A549 treated with Mapracorat at 1 μM for 4 hours (cell line): ENCODE measurements at places on chromosomes 7 and 10. TPM values are rescaled to one million over a fixed set of nuclear protein-coding genes. Genes with fewer than 3 reads are reported as not detected.

SEMA3C gene
- 41.9 to 86.4 TPM (median 63.4 TPM) in 5 replicates for total RNA-seq

ELN gene
- 0.05 to 0.10 TPM (median 0.06 TPM) in 3 of 5 replicates, not detected in the others for total RNA-seq

CHRM2 gene
- total RNA-seq, result not detected in 5 replicates

GNGT1 gene
- not detected in 5 replicates for total RNA-seq

TEX36 gene
- total RNA-seq, result not detected in 5 replicates

MYO1G gene
- total RNA-seq, result 0.12 to 0.28 TPM (median 0.16 TPM) in 5 replicates

TOMM7 gene
- 415 to 980 TPM (median 459 TPM) in 5 replicates for total RNA-seq

OR2A12 gene
- not detected in 5 replicates for total RNA-seq

SORCS1 gene
- not detected in 5 replicates for total RNA-seq

GRM8 gene
- not detected in 5 replicates for total RNA-seq

FFAR4 gene
- total RNA-seq, result 0.07 to 0.29 TPM (median 0.15 TPM) in 5 replicates

SPACDR gene
- 0.48 to 0.94 TPM (median 0.89 TPM) in 5 replicates for total RNA-seq

OR2A7 gene
- total RNA-seq, result not detected in 5 replicates

RBM20 gene
- 2.3 to 3.2 TPM (median 3.0 TPM) in 5 replicates for total RNA-seq

STAM gene
- 22.5 to 25.3 TPM (median 24.2 TPM) in 5 replicates for total RNA-seq

SHOC2 gene
- 14.8 to 21.2 TPM (median 18.7 TPM) in 5 replicates for total RNA-seq

ORC5 gene
- 24.8 to 29.1 TPM (median 28.1 TPM) in 5 replicates for total RNA-seq

SGCE gene
- total RNA-seq, result 47.6 to 52.3 TPM (median 51.5 TPM) in 5 replicates

CACNB2 gene
- total RNA-seq, result not detected in 5 replicates

PDK4 gene
- total RNA-seq, result 18.2 to 24.6 TPM (median 22.2 TPM) in 5 replicates

CEP55 gene
- 57.5 to 72.2 TPM (median 65.1 TPM) in 5 replicates for total RNA-seq

NAT16 gene
- total RNA-seq, result 0.15 to 0.20 TPM (median 0.15 TPM) in 5 replicates

AKR1C8 gene
- 0.14 to 0.27 TPM in 2 of 5 replicates, not detected in the others for total RNA-seq

CCL24 gene
- total RNA-seq, result not detected in 5 replicates

COL26A1 gene
- 0.32 to 0.78 TPM (median 0.51 TPM) in 5 replicates for total RNA-seq

DGKI gene
- 0.22 to 0.63 TPM (median 0.39 TPM) in 5 replicates for total RNA-seq

EPHA1 gene
- total RNA-seq, result 0.22 TPM in 1 of 5 replicates, not detected in the others

CALCR gene
- total RNA-seq, result not detected in 5 replicates

TMEM139 gene
- total RNA-seq, result 0.67 to 1.6 TPM (median 1.1 TPM) in 5 replicates

CNPY1 gene
- not detected in 5 replicates for total RNA-seq

MYL7 gene
- not detected in 5 replicates for total RNA-seq

ENTPD7 gene
- 8.9 to 12.6 TPM (median 10.9 TPM) in 5 replicates for total RNA-seq

VENTX gene
- not detected in 5 replicates for total RNA-seq

SPOCK2 gene
- 0.29 to 0.69 TPM (median 0.45 TPM) in 5 replicates for total RNA-seq

CPN1 gene
- 0.15 to 0.45 TPM (median 0.35 TPM) in 5 replicates for total RNA-seq

PIP gene
- total RNA-seq, result 0.36 to 0.48 TPM (median 0.36 TPM) in 3 of 5 replicates, not detected in the others

EMX2 gene
- not detected in 5 replicates for total RNA-seq

CALHM1 gene
- total RNA-seq, result 0.04 TPM in 1 of 5 replicates, not detected in the others

ALDH18A1 gene
- total RNA-seq, result 44.3 to 47.3 TPM (median 46.5 TPM) in 5 replicates

KCNH2 gene
- total RNA-seq, result 1.6 to 2.2 TPM (median 2.0 TPM) in 5 replicates

CNTNAP2 gene
- total RNA-seq, result 0.03 to 0.04 TPM in 2 of 5 replicates, not detected in the others

TRIL gene
- total RNA-seq, result not detected in 5 replicates
